Stimulated activated CD4-positive, alpha-beta T cell treated with anti-CD3 and anti-CD28 coated beads, Interleukin-2, amount 100 ng/mL, for 24 hours (primary cell): ENCODE measurements at places on chromosomes 13 and 19.

GRCh38 chr19:28847468-28847867 is 365.5 kb downstream of the UQCRFS1 start:
- DNase-seq = no peak

DNA sequence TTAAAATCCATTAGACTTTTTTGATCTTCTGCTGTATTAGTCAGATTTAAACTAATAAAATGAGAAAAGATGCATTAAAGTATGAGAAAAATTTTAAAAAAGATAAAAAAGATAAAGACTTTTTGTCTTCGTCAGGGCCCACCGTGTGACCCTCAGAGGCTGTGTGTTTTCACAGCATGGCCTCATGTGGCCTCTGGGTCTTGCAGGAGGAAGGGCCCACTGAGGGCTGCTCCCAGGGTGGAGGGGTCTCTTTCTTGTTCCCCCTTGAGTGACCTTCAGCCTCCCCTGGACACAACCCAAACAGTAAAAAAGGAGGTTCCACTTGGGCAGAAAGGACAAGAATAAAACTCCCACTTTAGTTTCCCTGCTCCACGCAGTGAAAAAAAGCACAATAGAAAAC is 57.1 kb upstream of the RANBP3 start:
- DNase-seq = no peak

- no peak for DNase-seq
Observed at GRCh38 chr13:99261059-99261458, 2.9 kb upstream of the GPR18 start.

GRCh38 chr19:44623080-44623479 is 9.7 kb downstream of the IGSF23 start:
- no peak for DNase-seq

DNA sequence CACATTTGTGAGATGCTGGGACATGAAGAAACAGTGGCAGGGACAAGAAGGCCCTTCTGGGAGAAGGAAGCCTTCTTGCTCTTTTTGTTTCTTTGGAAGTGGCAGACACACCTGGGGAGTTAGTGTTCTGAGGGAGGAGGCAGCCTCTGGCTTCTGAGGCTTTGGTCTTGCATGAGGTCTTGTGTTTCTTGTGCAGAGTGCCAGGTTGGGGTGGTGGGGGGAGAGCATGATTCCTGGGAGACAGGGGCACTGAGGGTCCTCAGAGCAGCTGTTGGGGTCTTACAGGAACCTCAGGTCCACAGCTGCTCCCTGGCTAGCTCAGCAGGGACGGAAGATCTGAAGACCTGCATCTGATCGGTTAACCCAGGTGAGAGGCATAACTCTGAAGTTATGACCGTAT is 167.5 kb upstream of the ZNF536 start:
- no peak for DNase-seq

GRCh38 chr13:113558461-113558860 is 26.1 kb upstream of the TFDP1 start:
- DNase-seq = no peak

DNA sequence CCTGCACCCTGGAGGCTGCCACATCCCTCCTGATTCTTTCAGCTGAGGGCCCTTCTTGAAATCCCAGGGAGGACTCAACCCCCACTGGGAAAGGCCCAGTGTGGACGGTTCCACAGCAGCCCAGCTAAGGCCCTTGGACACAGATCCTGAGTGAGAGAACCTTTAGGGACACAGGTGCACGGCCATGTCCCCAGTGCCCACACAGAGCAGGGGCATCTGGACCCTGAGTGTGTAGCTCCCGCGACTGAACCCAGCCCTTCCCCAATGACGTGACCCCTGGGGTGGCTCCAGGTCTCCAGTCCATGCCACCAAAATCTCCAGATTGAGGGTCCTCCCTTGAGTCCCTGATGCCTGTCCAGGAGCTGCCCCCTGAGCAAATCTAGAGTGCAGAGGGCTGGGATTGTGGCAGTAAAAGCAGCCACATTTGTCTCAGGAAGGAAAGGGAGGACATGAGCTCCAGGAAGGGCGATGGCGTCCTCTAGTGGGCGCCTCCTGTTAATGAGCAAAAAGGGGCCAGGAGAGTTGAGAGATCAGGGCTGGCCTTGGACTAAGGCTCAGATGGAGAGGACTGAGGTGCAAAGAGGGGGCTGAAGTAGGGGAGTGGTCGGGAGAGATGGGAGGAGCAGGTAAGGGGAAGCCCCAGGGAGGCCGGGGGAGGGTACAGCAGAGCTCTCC is 6.9 kb upstream of the CEACAM5 start:
- DNase-seq = peak; percentile 25

DNA sequence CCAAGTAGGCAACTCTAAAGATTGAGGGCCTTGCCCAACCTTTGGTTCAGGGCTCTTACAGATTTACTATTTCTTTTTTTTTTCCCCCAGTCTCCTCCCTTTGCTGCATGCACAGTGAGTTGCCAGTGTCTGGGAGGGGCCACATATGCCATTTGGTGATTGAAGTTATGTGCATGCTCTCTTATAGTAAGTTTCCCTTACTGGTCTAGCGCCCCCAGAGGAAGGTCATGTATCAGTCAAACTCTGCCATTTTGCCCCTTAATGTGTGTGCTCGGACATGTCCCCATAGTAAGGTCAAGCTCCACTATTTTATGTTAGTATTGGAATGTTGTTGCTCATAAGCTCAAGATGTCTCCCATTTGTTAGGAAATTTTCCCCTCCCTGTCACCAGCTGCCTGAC is 1138.0 kb upstream of the SLC10A2 start:
- DNase-seq = no peak

DNA sequence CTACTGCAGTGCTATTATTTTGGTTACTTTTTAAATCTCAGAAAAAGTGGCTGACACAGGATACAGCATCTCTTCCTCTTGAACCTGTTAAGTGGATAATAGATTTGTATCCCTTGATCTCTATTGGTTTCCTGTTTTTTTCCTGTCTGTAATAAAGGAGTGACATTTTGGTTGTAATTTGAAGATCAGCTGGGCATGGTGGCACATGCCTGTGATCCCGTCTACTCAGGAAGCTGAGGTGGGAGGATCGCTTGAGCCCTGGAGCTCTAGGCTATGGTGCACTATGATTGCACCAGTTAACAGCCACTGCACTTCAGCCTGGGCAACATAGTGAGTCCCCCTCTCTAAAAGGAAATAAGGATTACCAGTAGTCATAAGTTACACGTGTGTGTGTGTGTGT is 46.8 kb downstream of the METTL21C start:
- DNase-seq = no peak

GRCh38 chr19:6076675-6077463 is 33.4 kb downstream of the RFX2 start:
- no peak for DNase-seq

DNA sequence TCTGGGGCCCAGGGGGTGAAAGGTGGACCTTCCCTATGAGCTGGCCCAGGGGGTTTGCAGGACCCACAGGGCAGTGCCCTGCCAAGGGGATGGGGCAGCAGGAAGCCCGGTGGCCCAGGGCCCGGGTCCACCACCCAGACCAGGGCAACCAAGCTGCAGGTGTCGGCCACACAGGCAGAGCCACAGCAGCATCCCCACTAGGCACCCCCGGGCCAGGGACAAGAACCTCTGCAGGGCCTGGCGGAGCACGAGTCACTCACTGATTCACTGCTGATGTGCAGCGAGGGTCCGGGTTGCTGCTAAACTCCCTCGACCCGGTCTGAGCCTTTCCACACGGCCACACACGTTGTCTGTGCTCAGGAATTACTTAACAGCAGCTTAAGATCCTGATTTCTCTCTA is 8.8 kb downstream of the FZR1 start:
- no peak for DNase-seq

DNA sequence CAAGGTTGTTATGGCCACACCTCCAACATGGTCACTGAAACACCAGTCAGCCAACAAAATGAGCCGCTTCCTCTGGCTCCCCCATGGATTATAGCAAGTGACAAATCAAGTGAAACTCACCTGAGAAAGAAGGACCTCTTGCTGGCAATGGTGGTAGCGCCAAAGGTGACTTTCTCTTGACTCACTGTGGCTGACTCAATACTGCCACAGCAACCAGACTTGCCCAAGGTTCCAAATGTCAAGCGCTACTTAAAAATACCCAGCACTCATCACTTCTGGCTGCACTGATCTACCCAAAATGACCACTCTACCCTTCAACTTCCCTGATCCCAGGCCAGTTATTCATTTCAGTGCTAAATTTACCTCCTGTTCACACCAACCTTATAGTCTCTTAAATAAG is 495.5 kb downstream of the FOXO1 start:
- DNase-seq = peak; percentile 48

GRCh38 chr19:12984683-12985048 is 10.6 kb upstream of the NFIX start:
- DNase-seq = no peak

GRCh38 chr13:23828086-23828485 is 61.1 kb downstream of the MIPEP start:
- no peak for DNase-seq

DNA sequence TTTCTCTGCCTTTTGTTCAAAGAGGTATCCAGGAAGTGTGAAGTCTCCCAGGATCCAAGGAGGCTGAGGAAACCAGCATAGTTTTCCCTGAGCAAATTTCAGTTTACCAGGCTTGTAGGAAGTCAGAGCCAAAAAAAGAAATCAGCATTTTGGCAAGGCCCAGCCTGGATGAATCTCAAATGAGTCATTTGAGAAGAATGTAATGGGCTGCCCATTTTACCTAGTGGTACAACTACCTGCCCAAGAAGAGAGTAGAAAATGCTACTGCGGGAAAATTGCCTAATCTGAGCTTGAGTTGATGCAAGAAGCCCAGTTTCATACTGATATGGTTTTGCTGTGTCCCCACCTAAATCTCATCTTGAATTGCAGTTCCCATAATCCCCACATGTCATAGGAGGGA is 284.1 kb upstream of the ZNF507 start:
- DNase-seq = no peak

- no peak for DNase-seq
Observed at GRCh38 chr13:94776956-94777355, 64.6 kb upstream of the SOX21 start.

GRCh38 chr19:995051-995827 is 5.0 kb upstream of the GRIN3B start:
- DNase-seq = no peak

- no peak for DNase-seq
Observed at GRCh38 chr13:101536079-101536478, 83.6 kb downstream of the ITGBL1 start.

GRCh38 chr13:40306817-40307216 is 359.6 kb downstream of the FOXO1 start:
- peak; percentile 47 for DNase-seq

DNA sequence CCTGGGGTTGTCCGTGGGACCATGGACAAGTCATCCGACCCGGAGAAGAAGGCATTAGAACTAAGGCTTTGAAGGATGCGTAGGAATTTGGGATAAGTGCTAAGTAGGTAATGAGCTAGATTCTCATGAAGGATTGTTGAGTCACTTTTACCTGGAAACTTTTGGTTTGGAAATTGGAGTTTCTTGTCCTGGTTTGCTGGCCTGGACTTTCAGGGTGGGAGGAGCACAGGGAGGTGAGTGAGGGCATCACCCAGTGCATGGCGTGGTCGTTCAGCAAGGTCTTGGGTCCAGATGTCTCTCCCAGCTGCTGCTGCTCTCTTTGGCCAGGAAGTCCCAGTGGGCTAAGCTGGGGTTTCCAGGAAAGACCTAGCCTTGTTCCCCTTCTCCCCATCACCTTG is 7.6 kb downstream of the NFIC start:
- no peak for DNase-seq

- no peak for DNase-seq
Observed at GRCh38 chr13:66612983-66613382, 617.2 kb downstream of the PCDH9 start.

GRCh38 chr13:102203718-102204117 is 198.1 kb downstream of the FGF14 start:
- DNase-seq = no peak

- no peak for DNase-seq
Observed at GRCh38 chr19:47758443-47758804, 13.1 kb downstream of the NOP53 start.

GRCh38 chr19:347946-348861 is 3.6 kb upstream of the MIER2 start:
- DNase-seq = no peak

DNA sequence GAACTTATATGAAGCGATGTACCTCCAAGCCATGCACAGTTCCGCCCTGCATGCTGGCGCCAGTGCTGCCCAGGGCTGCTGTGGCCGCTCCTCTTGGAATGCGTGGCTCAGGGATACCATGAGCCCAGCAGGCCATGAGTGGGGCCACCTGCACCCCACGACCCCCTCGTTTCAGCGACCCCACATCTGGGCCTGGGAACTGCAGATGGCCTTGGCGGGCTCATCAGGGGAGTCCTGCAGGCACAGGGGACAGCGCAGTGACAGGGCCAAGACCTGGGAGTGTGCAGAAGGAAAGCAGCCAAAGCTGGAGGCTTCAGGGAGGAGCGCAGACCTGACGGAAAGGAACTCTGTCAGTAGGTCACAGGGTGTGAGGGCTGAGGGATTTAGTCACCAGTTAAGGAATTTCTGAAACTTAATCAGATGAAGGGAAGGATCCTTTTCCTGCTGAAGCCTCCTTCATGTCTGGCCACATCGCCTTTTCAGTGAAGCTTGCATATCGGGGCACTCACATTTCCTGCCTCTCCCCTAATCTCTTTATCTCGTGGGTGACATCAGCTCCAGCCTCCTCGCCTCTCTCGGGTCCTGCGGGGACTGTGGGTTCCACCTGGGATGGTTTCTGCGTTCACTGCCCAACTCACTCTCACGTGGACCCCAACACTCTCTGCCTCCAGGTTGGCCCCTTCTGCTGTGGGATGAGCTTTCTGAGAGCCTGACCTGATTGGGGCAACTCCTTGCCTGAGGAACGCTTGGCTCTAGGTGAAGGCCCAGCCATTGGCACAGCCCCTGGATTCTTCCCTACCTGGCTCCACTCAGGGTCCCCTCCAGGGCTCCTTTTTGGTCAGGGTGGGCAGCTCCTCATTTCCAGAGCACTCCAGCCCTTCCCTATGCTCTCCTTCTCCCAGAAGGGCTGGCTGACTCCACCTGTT is 123.5 kb downstream of the CRYL1 start:
- DNase-seq = no peak

GRCh38 chr13:93098972-93099371 is 127.6 kb upstream of the GPC6 start:
- no peak for DNase-seq

- no peak for DNase-seq
Observed at GRCh38 chr13:35797244-35797643, 320.8 kb upstream of the MAB21L1 start.

DNA sequence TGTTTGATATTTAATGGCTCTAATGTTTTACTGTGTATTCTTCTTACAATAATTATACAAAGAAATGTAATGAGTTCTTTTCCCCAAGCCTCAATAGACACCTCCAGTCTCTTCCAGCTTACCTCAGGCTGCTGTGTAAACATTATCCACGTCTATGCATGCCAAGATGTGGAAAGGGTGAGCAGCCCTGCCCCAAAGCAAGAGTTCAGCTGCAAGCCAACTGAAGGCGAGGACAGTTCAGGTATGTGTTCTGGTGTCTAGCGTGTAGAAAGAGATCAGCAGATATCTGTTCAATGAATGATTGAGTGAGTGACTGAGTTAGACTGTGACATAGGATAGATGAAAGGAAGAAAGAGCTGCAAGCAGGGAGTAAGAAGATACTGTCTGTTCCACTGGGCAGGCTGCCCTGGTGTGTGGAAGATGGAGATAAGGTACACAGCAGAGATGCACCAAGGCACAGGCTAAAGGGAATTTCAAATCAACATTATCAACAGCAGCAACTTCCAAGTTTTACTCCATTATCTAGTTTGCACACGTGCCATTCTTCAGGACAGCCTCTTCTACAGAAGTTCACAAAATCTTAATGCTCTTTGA is 66.0 kb downstream of the LATS2 start:
- DNase-seq = no peak
